ENCODE measurements at places on chromosomes 13 and 19.

DNA sequence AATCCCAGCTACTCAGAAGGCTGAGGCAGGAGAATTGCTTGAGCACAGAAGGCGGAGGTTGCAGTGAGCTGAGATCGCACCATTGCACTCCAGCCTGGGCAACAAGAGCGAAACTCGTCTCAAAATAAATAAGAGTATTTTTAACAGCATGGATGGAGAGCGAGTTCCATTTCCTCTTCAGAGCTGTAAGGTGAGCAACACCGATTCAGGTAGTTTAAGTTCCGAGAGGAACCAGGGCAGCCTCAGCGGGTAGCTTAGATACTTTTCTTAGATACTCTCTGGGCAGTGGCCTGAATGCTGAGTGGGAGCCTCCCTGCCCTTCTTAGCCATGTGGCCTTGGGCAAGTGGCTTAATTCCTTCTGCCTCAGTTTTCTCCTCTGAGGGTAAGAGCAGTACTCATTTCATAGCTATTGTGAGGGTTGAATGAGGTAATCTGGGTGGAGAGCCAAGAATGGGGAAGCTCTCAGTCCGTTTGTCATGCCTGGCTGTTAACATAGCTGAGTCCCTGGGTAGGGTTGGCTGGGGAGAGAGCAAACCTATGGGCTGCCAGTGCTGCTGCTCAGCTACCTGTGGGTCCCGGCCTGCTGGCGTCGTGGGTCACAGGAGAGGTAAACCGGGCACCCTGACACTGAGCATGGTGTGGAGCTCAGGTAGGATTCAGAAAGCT, 4.1 kb downstream of the ATP11A start:
- DNase-seq = no peak

GRCh38 chr13:78177306-78177705, 258.7 kb upstream of the EDNRB start:
- DNase-seq = no peak

DNA sequence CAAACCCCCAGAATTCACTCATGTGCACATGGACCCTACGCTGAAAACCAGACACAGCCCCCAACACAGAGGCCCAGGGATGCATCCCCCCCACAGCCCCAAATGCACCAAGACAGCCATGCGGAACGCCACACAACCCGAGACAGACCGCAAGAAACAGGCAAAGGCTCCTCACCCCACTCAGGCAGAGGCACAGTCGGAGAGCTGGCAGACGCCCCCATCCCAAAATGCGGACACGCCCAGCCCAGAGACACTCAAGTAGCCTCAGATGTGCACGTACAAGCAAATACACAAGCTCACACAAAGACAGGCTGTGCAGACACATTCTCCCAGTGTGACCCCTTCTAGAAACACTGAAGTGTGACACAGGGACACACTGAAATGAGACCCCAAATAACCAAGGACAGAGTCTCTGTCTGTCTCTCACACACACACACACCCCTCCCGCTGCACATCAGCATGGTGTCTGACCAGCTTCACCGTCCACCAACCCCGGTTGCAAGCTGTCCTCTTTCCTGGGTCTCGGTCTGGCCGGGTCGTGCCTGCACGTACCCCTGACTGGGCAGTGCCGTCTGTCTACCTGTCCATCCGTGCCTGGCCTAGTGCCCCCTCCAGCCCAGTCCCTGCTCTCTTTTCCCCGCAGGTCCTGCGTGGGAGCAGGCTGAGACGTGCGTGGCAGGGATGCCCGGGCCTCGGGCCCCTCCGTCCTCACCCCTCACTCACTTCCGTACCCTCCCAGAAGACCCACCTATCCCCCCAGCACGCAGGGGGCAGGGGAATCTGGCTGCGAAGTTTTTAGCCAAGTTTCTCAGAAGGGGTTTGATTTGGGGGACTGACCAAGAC, 16.1 kb downstream of the ERFL start:
- no peak for DNase-seq

- DNase-seq = no peak
These were observed 16.0 kb upstream of the CCL25 start for GRCh38 chr19:8036434-8037099.

- DNase-seq = no peak
These were observed 4.4 kb downstream of the KXD1 start for GRCh38 chr19:18562086-18562485.

- no peak for DNase-seq
These were observed 63.9 kb upstream of the RNF113B start for GRCh38 chr13:98240974-98241373.

DNA sequence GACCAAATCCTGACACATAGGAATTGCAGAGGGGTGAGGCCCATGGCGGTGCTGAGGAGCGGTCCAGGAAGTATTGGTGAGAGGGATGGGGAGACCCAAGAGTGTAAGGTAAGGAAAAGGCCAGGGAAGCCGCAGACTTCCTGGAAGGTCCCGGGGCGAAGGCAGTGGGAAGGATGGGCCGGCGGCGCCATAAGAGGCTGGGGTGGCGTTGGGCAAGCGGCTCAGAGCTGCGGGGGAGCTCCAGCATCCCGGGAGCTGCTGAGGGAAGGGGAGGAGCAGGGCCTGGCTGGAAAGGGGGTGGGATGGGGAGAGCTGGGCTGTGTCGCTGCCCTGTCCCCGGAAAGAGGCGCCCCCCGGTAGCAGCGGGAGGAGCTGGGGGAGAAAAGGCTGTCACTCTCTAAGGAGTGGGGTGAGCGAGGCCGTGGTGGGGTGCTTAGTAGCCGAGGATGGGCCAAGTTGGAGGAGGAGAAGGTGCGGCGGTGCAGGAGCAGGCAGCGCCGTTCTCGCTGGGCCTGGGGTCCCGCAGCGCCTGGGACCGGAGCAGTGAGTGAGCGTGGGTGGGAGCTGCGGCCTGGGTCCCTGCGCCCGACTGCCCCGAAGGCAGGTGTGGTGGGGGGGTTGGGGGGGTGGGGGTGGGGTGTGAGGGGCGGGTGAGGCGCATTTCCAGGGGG, 30.7 kb downstream of the C1QTNF9 start:
- no peak for DNase-seq

Measured in memory B cell (primary cell).